ENCODE measurements at places on chromosomes 5 and 9.

DNA sequence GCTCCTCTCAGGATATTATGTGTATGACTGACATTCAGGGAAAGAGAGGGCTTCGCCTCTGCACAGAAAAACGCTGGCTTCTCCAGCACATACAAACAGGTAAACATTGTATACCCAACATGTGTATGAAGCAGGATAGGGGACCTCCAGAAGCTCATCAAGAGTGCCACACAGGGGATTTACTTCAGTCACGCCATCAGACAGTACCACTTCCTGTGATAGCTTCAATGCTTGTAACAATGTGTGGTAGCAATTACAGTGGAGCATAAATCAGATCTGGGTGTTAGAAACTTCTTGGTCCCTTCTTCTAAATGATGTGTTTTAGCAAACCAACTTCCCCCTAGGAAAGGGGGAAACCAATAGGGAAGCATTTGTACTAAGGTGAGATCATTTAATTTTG is 160.8 kb downstream of the TSSK1B start:
- DNase-seq, result no peak

DNA sequence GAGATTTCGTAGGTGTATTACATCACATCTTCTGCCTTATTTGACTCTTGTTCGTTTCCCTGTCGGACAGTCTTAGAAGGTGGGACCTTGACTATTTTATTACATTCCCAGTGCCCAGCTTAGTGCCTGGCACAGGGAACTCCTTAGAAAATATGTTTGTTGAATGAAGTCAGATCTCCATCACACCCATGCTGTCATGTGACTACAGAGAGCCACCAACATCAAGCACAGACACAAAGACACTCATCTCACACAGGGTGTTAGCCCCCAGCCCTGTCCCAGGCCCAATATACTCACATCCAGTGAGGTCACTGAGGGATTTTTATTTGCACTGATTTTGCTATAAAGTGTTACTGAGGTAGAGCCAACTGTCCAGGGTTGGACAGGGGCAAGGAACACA is 692 bp upstream of the SRA1 start:
- no peak for DNase-seq

DNA sequence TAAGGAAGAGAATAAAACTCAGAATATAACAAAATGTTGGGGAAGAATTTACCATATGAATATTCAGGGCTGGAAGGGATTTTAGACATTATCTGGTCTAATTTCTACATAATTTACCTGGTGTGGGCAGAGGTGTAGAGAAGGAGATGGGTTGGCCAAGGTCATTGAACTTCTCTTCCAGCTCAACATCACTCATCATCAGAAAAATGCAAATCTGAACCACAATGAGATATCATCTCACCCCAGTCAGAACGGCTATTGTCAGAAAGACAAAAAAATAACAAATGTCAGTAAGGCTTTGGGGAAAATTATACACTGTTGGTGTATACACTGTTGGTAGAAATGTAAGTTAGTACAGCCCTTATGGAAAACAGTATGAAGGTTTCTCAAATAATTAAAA is 121.7 kb downstream of the PTTG1 start:
- no peak for DNase-seq

- DNase-seq, result no peak
Measured at GRCh38 chr5:176888016-176888864, 10.9 kb downstream of the HK3 start.

- peak; percentile 80 for DNase-seq
Measured at GRCh38 chr9:104961238-104961637, 33.3 kb upstream of the ABCA1 start.

- DNase-seq, result no peak
Measured at GRCh38 chr9:78252616-78253015, 16.7 kb downstream of the CEP78 start.

DNA sequence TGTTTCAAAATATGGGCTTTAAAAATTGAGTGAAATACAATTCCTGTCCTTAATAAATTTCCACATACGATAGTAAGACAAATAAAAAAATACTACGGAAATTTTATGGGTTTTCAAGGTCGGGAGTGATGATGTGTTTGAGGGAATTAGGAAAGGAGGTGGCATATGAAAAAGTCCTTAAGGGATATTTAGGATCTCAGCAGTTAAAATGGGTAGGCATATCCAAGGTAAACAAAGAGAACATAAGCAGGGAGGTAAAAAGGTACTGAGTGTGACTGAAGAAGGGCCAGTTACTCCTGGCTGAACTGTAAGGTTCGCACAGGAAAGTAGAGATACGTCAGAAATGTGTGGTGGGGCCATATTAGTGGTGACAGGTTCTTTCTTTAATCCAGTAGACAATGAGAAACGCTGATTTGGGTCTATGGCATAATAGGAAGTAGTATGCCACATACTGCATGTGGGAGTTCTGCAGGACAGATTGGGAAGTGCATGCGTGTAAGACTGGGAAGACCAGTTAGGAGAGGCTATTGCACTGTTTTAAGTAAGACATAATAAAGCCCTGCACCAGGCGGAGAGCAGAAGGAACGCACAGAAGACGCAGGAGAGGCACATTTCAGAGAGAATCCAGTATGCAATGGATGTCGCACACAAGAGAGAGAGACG is 937 bp upstream of the HMGCR start:
- DNase-seq, result peak; percentile 84

- no peak for DNase-seq
Measured at GRCh38 chr9:90827181-90827871, 25.7 kb downstream of the SYK start.

- no peak for DNase-seq
Measured at GRCh38 chr5:1983919-1984695, 101.4 kb upstream of the IRX4 start.

Measured in fibroblast of skin of scalp (primary cell).